Right lung (tissue), 10 donors: ENCODE measurements at places on chromosomes 4 and X. TPM values are rescaled to one million over a fixed set of nuclear protein-coding genes. Genes with fewer than 3 reads are reported as not detected.

DNA sequence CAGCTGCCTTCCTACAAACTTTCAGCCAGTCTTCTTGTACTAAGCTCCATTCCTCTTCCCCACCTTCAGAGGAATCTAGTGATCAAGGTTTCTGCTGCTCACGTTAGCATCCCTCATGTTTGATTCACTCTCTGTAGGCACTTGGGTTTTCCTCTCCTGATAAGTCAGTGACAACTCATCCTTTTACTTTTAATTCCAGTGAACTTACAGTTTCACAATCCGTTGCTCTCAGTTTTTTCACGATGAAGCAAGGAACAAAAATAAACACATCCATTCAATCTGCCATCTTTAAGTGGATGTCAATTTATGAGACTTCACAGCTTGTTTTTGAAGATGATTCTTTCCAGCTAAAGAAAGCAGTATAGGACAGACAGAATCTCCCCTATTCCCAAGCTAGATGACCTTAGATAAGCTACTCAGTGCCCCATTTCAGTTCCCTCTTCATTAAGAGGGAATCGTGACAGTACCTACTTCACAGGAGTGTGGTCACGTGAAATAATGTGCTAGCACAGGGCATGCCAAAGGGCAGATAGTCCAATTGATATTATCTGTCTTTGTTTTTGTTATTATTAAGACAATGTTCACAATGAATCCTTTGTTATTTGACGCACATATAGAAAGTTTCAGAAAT lies 234.3 kb downstream of the PALLD start:
- no peak for DNase-seq

- DNase-seq, result no peak
Measured at GRCh38 chr4:18479825-18480224, 458.3 kb upstream of the LCORL start.

GRCh38 chrX:68872171-68872570 lies 43.4 kb downstream of the EFNB1 start:
- no peak for DNase-seq

DNA sequence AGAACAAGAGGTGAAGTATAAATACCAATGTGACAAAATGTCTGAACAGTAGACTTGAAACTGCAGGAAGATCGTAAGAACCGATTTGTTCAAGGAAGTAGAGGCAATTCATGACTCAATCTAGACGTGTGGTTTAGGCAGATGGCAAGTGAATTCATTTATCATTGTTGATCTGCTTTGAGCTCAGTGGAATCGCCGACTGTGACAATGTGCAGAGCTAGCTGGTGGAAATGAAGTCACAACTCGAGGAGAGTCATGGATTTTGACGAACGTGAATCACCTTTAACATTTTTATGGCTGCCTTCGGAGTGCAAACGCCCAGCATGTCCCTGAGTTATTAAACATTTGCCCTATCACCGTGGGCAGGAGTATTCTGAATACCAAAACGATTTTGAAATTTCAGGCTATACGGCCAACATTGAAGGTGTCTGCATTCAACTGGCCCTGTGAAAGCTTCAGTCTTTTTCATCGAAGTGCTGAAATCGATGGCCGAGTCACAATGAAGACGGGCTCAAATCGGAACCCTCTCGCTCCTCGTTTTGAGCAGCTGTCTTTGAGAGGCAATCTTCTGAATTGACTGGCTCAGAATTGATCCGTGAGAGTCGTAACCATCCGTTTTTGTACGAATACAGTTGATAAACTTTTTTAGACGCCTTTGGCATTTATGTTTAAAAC lies 689 bp upstream of the OGT start:
- DNase-seq, result no peak

- no peak for DNase-seq
Measured at GRCh38 chrX:44881549-44881948, 8.6 kb downstream of the KDM6A start.

- no peak for DNase-seq
Measured at GRCh38 chrX:136662976-136663375, 15.0 kb downstream of the CD40LG start.

GRCh38 chrX:29617725-29618124 lies 597.6 kb upstream of the MAGEB2 start:
- DNase-seq, result no peak

DNA sequence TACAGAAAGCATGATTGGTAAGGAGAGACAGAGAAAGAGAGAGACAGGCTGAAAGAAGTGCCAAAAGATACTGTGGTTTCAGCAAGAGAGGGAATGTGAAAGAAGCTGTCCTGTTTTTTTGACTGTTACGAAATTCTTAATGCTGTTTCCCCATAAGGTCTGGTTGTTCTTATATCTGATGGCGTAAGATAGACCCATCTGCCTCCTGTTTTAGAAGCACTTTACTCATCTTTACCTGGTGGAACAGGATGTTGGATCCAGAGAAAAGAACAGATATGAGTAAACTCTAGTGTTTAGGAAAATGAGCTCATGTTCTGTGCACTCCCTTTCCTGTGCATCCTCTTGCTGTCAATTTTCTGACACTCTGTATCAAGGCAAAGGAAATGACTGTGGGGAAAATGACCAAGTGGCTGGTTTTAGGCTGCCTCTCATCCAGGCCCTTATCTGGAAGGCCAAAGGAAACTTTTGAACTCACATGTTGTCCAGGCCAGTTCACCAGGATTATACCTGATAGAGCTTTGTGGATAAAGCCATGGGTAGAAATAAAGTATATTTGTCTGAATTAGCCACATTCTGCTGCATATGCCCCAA lies 311.7 kb upstream of the HTR2C start:
- DNase-seq, result no peak

Gene MAGEA8
- 0.20 TPM for polyA plus RNA-seq

Gene C4orf17
- not detected for polyA plus RNA-seq

Gene PDGFRA
- polyA plus RNA-seq, result 70.5 TPM

Gene FAM184B
- 0.18 TPM for polyA plus RNA-seq
